ENCODE measurements at places on chromosomes 7 and 10. TPM values are rescaled to one million over a fixed set of nuclear protein-coding genes. Genes with fewer than 3 reads are reported as not detected.

DNA sequence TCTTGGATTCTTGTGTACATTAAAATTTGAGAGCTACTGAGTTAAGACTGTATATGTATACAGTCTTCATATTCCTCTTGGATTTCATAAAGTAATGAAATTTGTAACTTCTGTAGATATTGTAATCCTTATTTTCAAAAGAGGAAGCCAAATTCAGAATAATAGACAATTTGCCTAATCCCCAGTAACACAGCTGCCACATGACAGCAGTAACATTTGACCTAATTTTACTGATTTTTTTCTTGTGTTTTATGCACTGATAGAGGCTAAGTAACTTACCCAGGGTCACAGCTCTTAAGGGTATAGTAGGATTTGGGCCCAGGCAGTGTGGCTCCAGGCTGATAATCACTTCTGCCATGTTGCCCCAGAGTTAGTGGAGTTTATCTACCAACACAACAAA, 40.4 kb upstream of the IL6 start:
- no peak for DNase-seq

DNA sequence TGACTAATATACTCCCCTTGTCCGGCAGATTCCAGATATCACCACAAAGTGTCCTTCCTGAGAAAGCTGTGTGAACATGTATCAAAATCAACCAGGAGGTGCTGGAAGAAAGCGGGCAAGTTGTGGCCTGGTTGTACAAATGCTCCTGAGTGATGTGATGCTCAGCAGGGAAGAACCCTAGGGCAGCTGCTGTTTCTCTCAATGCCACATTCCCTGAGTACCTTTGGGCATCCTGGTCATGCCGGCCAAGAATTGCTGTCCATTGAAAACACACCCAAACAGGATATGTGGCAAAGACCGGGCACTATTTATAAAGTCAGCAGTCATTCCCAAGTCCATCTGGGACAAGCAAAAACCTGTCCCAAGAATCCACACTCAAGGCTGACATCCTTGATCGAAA, 7.8 kb upstream of the ADCY1 start:
- DNase-seq: no peak

The ANKRD22 gene
- 20.6 TPM for total RNA-seq

GRCh38 chr10:4285121-4285520, 500.1 kb upstream of the KLF6 start:
- no peak for DNase-seq

The PLAC9 gene
- total RNA-seq: not detected

DNA sequence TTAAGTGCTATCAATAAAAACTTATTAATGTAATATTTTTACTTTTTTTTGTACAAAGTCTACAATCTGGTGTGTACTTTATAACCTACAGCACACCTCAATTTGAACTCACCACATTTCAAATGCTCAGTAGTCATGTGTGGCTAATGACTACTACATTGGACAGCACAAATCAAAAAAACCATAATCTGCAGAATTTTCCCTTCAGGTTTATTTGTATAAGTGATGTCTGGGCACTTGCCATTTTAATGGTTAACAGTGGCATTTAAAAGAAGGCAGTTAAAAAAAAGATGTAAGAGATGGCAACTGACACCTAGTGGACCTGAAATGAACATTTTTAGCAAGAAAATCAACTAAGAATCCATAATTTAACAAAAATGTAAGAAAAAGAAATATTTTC, 124.6 kb upstream of the NRBF2 start:
- DNase-seq: no peak

The RAPGEF5 gene
- 128 TPM for total RNA-seq

DNA sequence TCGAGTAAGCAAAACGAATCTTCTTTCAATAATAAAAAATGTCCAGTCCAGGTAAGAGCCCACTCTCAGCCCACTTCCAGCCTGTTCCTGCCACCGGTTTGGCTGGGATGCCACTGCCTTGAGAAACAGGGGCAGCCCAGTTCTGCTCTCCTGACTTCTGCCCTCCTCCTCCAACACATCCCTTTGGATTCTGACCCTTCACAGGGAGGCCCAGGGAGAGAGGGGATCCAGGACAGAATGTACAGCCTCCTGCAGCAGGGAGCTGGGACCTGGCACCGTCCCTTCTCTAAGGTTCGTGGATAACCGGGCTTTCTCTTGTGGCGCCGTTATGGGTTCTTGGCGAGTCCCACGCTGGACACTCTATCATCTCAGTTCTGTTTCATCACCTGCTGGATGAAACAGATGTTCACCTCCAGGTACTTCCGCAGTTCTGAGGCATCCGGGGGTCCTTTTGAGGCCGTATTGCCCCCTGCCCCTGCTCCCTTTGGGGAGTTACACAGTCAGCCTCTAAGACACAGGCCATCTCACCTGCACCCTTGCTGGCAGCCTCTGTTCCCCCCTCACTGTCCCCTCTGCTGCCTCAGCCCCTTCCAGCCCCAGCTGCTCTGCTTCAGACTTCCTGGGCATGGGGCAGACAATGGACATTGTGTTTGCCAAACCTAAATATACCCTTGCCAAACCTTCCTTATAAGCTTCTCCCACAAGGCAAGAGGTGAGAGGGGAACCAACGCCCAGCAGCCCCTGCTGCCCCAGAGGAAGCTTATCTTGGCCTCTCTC, 203.8 kb upstream of the ZMIZ1 start:
- no peak for DNase-seq

The SNCG gene
- 7.2 TPM for total RNA-seq

DNA sequence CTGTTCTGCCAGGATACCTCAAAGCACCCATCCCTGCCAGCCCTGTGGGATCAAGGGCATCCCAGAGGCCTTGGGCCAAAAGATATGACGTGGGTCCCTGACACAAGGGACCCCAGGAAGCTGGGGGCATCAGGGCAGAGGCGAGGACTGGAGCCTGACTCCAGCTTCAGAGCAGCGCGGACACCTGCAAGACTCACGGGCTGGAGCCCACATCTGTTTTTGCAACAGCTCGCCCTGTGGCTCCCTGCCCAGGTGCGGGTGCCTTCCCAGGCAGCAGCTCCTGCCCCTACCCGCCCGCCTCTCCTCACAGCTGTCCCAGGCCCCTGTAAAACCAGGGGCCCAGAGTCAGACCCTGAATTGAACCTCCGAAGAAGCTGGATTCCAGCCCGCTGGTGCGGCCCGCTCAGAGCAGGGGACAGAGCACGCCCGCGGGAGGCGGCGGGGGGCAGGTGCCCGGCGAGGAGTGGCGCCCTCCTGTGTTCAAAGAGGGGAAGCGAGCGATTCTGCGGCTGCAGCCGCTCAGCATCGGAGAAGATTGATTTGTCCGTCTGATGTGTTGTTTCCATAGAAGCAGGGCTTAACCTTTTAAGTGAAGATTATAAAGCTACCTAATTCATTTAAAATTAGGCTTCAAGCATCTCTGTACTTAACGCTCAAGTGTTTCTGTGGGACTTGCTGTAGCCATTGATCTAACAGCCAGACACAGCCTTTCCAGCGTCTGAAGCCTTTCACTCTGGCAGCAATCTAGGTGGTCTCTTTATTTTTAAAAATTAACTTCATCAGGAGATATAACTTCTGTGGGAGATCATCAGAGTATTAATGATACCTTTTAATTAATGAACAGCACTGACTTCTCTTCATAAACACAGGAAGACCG, 88.4 kb downstream of the BEND7 start:
- peak; percentile 77 for DNase-seq

GRCh38 chr10:108112218-108112617, 947.7 kb upstream of the SORCS1 start:
- no peak for DNase-seq

DNA sequence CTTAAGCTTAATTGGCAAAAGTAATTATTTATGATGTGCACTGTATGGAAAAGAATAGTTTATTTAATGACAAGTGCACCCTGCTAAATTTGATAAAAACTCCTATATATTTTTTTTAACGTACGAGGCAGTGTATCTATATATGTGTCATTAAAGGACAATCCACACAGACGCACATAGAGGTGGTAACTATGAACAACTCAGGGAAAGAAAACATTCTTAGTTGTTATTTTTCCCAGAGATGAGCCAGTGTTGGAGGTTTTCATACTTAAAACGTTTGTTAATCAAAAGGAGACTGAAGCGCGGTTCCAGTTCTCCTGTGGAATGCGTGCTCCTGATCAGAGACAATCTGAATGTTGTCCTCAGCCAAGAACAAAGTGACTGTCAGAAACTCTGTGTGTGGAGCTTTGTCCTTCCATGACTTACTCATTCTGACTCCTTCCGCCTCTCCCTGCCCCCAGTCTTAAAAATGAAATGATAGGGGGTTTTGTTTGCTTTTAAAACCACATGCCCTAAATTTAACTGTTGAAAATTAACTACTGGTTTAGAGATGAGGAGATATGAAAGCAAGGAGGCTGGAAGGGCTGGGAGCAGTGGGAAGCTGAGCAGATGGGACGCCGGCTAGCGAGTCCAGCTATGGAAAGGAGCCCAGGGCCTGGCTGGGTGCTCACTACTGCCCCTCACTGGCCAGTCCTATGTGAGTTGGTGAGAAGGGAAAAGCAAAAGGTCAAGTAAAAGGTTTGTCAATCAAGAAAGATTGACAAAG, 99.6 kb downstream of the SVIL start:
- DNase-seq: peak; percentile 93

The PIK3CG gene
- total RNA-seq: not detected

- no peak for DNase-seq
These were observed 28.0 kb downstream of the ARL5B start for GRCh38 chr10:18687195-18687594.

DNA sequence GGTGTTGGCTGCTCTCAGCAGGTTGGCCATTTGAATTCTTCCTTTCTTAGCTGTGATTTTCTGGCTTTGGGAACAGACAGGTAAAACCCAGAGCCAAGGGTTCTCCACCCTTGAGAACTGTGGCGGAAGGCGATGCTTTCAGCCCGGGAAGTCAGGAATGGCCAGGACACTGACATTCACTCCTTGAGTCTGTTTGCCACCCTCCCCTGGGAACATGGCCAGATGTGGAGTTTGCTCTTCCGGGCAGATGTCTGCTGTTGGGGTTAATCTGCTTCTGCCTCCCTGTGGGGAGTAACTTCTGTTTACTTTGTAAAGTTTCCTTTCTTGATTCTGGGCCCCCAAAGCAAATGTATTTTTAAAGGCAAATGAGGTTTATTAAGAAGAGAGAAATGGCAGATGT, 17.7 kb downstream of the GATA3 start:
- DNase-seq: no peak

- no peak for DNase-seq
These were observed 86.2 kb upstream of the DDC start for GRCh38 chr7:50651271-50651989.

- no peak for DNase-seq
These were observed 53.1 kb downstream of the APBB1IP start for GRCh38 chr10:26491276-26491675.

DNA sequence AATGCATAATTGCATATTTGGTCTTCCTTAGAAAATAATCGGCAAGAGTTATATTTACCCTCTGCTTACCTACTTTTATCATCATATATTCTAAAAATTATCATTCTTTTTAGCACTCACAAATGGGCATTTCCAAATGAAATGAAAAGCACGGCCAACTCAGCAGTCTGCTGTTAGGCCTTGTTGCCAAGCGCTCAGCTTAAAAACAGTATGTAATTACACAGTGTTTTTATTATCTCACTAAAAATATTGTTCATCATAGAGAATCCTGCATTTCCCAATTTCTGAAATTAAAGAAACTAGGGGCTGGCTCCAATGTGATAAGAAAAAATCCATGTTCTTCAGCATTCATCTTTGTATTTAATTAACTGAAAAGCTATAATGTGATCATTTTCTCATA, 391.7 kb upstream of the ADARB2 start:
- no peak for DNase-seq

- no peak for DNase-seq
These were observed 649.1 kb downstream of the INHBA start for GRCh38 chr7:41053820-41054219.

The PDZD7 gene
- total RNA-seq: 1.3 TPM

The C10orf53 gene
- total RNA-seq: not detected

- DNase-seq: no peak
These were observed 104.7 kb downstream of the SFMBT2 start for GRCh38 chr10:7306147-7306546.

GRCh38 chr7:97346349-97346748, 228.9 kb downstream of the SDHAF3 start:
- DNase-seq: no peak

- peak; percentile 87 for DNase-seq
These were observed 12.6 kb upstream of the SH2B2 start for GRCh38 chr7:102273749-102274712.

The GNAT3 gene
- total RNA-seq: not detected

DNA sequence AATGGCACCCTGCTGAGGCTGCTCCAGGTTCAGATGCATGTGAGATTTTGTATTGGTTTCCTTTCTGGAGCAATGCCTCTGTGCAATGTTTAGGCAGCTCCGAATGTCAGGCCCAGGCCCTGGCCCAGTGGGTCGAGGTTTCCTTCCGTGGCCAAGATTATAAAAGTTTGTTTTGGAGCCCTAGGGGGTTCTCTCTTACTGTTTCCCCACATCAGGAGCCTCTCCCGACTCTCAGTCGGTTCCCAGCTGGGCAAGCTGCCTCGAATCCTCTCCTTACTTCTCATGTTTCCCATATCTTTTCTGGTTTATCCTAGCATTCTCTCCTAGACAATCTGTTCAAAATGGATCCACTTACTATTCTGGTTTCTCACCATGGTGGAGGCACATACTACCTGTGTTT, 11.0 kb downstream of the TMEM140 start:
- DNase-seq: no peak

The GRID2IP gene
- total RNA-seq: 1.4 TPM

DNA sequence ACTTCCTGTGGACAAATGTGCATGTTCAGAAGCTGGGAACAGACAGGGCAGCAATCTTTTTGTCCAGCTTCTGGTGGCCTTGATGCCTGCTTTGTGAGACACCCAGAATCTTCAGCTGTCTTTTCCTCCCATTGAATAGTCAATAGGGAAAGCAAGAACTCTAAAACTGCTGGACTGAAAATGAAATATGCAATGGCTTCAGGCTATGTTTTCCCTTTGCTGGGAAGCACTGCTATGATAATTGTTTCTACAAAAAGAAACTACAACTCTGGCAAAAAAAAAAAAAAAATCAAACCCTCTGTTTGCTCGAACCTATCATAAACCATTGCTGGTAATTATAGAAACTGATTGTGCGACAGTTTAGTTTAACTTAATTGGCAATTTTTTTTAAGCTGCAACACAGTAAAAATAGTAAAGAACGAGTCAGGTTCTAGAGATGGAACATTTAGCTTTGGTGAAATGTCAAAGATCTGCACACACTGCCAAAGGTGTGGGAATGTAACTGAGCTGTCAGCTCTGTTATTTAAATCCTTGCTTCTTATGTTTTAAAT, 79.1 kb upstream of the NEUROD6 start:
- DNase-seq: no peak

The VSTM4 gene
- not detected for total RNA-seq

The PODXL gene
- 15.5 TPM for total RNA-seq

GRCh38 chr10:3699916-3700315, 85.1 kb downstream of the KLF6 start:
- DNase-seq: no peak

The AKR1C4 gene
- 0.40 TPM for total RNA-seq
